ENCODE measurements at places on chromosomes 6 and 20.

DNA sequence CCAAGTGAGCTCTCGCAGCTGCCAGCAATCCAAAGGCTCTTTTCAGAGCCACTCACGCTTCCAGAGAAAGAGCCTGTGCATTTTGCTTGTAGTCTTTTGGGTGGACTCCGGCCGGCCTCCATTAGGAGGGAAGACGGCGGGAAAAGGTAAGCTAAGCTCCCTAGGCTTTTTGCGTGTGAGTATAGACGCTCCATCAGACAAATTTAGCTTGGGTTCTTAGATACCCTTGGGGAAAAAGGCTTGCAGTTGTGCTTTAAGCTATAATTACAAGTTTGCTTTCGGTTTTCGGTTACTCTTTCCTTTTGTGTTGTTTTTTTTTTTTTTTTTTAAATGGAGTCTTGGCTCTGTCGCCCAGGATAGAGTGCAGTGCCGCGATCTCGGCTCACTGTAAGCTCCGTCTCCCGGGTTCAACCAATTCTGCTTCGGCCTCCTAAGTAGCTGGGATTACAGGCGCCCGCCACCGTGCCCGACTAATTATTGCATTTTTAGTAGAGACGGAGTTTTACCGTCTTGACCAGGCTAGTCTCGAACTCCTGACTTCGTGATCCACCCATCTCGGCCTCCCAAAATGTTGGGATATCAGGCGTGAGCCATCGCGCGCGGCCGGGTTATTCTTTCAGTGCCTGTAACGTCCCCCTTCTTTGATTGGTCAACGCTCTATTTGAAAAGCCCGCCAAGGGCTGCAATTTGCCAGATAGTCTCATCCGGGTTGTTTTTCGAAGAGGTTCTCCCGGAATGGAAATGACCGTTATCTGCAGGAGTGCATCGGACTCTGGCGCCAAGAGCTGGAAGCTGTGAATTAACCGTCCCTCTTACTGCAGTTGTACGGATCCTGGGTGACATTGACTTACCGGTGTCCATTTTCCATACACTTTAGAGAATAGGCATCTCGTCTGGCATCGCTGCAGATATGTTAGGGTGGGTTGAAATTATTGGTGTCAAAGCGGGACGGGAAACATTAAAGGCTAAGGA lies 18.1 kb downstream of the OR2B2 start:
- peaks cover 34% of the 10 kb centered on the region for H3K27me3 ChIP-seq
- peaks cover 30% of the 10 kb centered on the region for H3K4me1 ChIP-seq
- H3K27ac ChIP-seq: no peak overlapping the region
- H3K4me3 ChIP-seq: no peak overlapping the region
- H3K36me3 ChIP-seq: no peaks in the 10 kb centered on the region

DNA sequence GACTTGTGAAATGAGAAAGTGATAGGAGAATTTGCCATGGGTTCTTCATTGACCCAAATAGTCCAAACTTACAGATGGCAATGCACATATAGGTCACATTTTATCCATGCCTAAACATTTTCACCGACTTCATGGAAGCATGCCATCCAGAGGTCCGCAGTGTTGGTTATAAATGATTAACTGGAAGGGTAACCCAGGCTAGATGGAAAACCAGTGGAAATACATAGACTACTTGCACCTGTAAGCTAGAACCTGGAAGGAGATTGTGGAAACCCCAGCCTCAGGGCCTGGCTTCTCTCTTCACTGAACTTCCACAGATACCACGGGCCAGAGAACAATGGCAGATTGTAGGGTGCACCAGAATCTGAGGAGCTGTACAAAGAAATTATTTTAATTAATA lies 103.8 kb upstream of the SYNDIG1 start:
- peaks cover 3% of the 10 kb centered on the region for H3K27me3 ChIP-seq
- H3K27ac ChIP-seq: no peak overlapping the region
- no peak overlapping the region for H3K4me3 ChIP-seq
- no peak for DNase-seq

GRCh38 chr6:7991536-7991935 lies 72.7 kb downstream of the BLOC1S5 start:
- no peak overlapping the region for H3K27ac ChIP-seq
- H3K4me3 ChIP-seq: no peak overlapping the region
- peaks cover 14% of the 10 kb centered on the region for H3K36me3 ChIP-seq
- no peaks in the 10 kb centered on the region for H3K4me1 ChIP-seq

- peak; percentile 70 for DNase-seq
- peaks cover 22% of the 10 kb centered on the region for H3K36me3 ChIP-seq
- H3K4me3 ChIP-seq: no peak overlapping the region
- H3K4me1 ChIP-seq: peaks cover 5% of the 10 kb centered on the region
- H3K27ac ChIP-seq: peak overlapping the region; percentile 6
Measured at GRCh38 chr6:32933661-32934085, 7.2 kb downstream of the HLA-DMB start.

- H3K4me1 ChIP-seq: peaks cover 2% of the 10 kb centered on the region
- H3K27me3 ChIP-seq: peaks cover 1% of the 10 kb centered on the region
Measured at GRCh38 chr20:49831770-49832631, 19.4 kb downstream of the SLC9A8 start.

DNA sequence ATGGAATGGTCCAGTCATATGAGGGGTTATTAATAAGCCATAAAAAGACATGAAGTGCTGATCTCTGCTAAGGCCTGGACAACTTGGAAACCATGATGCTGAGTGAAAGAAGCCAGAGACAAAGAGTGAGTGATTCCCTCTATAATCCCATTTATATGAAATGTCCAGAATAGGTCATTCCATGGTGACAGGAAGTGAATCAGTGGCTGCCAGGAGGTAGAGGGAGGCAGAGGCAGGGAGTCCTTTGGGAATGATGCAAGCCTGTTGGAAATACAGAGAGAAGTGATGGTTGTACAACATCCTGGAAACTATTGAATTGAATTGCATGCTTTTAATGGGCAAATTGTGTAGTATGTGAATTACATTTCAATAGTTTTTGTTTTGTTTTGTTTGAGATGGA lies 26.4 kb downstream of the ANKRD60 start:
- no peak overlapping the region for H3K4me3 ChIP-seq
- DNase-seq: no peak
- H3K36me3 ChIP-seq: no peaks in the 10 kb centered on the region
- H3K4me1 ChIP-seq: no peaks in the 10 kb centered on the region
- peaks cover 10% of the 10 kb centered on the region for H3K27me3 ChIP-seq

GRCh38 chr6:52616059-52616690 lies 39.3 kb upstream of the TRAM2 start:
- H3K4me3 ChIP-seq: no peak overlapping the region
- no peaks in the 10 kb centered on the region for H3K4me1 ChIP-seq
- no peak overlapping the region for H3K27ac ChIP-seq

DNA sequence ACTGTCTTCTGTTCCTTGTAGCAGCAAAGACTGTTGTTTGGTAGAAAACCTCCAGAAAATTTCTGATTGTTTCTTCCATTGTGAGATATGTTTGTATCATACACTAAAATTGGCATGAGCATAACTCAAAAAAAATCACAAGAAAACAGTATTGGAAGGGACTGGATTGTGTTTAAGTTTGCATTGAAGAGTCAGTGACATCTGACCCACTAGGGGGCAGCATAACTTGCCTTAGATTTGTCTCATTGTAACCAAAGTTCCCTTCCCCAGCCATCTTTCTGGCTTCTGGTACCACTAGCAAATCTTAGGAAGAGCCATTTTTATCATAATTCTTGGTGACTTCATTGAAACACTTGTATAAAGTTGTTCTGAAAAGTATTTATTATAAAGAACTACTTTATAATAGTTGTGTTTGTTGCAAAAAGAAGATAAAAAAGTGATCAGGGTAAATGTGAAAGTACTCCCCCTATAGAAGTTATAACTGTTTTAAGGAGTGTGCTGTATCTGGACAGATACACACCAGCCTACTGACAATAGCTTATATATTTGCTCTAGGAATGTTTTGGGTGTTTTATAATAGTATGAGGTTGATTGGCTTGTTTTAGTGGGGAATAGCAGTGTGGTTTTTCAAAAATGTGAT lies 7.7 kb downstream of the CSTF1 start:
- peak overlapping the region; percentile 76 for H3K27ac ChIP-seq
- DNase-seq: peak; percentile 64
- H3K4me1 ChIP-seq: peaks cover 6% of the 10 kb centered on the region
- H3K27me3 ChIP-seq: no peaks in the 10 kb centered on the region
- no peak overlapping the region for H3K4me3 ChIP-seq
- peaks cover 22% of the 10 kb centered on the region for H3K36me3 ChIP-seq

DNA sequence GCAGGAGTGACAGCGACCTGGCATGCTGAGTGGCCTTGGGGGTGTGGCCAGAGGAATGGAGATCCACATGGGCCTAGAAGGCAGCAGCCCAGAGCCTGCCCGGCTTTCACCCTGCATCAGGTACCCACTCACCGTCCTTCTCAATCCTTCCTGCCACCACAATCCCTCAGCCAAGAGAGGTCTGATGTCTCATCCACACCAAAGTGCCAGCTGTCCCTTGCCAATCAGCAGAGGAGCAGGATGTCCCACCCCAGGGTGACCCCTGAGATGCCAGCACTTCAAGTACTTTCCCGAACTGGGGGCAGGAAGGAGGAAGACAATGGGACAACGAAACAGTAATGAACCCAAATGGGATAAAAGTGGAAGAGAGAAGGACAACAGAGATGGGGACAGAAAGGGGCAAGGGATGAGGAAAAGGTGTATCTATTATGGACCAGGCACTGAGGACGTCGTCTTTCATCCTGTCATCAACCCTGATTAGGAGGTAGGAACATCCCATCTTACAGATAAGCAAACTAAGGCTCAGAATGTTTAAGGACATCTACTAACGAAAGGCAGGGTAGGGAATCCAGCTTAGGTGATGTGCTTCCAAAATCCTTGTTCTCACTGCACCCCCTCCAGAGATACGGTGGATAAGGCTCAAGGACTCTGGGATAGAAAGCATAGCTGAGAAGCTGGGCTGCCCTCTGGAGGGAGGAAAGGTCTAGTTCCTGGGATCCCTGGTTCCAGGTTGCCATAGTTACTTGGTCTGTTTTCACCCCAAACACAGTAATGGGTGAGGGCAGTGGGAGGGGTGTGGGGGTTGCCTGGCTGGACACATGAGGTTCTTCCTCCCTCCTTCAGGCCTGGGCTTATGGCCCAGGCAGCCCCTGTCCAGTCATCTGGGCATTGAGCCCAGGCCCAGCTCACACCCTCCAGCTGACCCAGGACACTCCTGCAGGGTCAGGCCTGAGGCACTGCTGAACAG lies 4.5 kb upstream of the TNXB start:
- DNase-seq: no peak
- H3K36me3 ChIP-seq: no peaks in the 10 kb centered on the region

- peaks cover 42% of the 10 kb centered on the region for H3K4me1 ChIP-seq
- H3K4me3 ChIP-seq: peak overlapping the region; percentile 95
- H3K36me3 ChIP-seq: no peaks in the 10 kb centered on the region
- peak; percentile 32 for DNase-seq
Measured at GRCh38 chr6:160992061-160992979, 751 bp downstream of the MAP3K4 start.

DNA sequence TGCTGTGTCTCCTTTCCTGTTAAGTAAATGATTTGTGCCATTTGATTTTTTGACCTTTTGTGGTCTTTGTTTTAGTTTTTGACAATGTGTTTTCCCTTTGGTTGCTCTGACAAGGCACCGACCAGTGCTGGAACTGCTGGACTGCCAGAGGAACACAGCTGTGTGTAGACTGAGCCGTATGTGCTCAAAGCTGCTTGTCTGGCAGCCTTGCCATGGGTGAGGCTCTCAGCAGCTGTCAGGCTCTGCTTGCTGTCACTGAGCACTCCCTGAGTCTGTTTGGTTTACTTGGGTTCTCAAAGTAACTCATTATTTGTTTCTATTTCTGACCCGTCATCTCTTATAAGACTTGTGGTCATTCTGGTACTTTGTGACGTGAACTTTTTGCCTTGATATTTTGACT lies 15.1 kb upstream of the SNRPB start:
- H3K27me3 ChIP-seq: no peaks in the 10 kb centered on the region
- H3K4me1 ChIP-seq: no peaks in the 10 kb centered on the region
- no peak overlapping the region for H3K4me3 ChIP-seq
- no peak for DNase-seq
- H3K27ac ChIP-seq: no peak overlapping the region

- no peak for DNase-seq
- peaks cover 87% of the 10 kb centered on the region for H3K4me1 ChIP-seq
- peak overlapping the region; percentile 67 for H3K4me3 ChIP-seq
- peaks cover 10% of the 10 kb centered on the region for H3K36me3 ChIP-seq
- peaks cover 2% of the 10 kb centered on the region for H3K27me3 ChIP-seq
- H3K27ac ChIP-seq: peak overlapping the region; percentile 61
Measured at GRCh38 chr6:15410752-15411151, 164.9 kb downstream of the JARID2 start.

DNA sequence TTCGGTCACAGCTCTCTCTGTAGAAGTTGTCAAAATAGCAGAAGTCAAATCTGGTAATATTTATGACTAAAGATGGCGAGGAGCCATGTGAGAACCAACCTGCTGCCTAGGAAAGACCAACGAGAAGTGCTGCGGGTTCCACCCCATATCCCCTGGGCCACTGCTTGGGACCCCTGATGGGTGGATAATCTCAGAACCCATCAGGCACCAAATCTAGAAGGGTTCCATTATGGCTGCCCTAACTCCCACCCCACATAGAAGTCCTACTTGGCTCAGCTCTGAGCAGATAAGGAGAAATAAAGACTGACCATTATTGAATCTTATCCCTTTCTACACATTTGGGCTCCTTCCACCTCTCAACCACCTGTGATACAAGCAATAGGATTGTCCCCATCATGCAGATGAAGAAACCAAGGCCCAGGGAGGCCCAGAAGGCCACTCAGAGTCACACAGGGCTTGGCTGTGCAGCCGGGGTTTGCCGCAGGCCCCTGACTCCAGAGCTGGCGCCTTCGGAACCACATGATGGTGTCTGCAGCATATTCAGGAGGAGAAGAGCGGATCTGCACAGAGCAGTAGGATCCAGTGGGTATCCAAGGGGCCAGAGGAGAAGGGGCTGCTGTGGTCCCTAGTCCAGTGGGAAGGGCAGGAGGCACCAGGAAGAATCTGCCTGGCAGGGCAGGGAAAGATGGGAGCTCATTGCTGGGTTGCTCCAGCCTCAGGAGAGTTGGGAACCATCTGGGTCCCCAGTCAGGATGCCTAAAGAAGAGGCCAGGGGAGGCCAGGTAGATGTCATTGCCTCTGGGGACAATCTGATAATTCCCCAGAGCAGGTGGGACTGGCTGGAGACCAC lies 9.6 kb upstream of the PCMTD2 start:
- H3K27ac ChIP-seq: no peak overlapping the region
- no peak for DNase-seq
- no peaks in the 10 kb centered on the region for H3K4me1 ChIP-seq
- H3K4me3 ChIP-seq: no peak overlapping the region
- H3K27me3 ChIP-seq: peaks cover 23% of the 10 kb centered on the region
- no peaks in the 10 kb centered on the region for H3K36me3 ChIP-seq

DNA sequence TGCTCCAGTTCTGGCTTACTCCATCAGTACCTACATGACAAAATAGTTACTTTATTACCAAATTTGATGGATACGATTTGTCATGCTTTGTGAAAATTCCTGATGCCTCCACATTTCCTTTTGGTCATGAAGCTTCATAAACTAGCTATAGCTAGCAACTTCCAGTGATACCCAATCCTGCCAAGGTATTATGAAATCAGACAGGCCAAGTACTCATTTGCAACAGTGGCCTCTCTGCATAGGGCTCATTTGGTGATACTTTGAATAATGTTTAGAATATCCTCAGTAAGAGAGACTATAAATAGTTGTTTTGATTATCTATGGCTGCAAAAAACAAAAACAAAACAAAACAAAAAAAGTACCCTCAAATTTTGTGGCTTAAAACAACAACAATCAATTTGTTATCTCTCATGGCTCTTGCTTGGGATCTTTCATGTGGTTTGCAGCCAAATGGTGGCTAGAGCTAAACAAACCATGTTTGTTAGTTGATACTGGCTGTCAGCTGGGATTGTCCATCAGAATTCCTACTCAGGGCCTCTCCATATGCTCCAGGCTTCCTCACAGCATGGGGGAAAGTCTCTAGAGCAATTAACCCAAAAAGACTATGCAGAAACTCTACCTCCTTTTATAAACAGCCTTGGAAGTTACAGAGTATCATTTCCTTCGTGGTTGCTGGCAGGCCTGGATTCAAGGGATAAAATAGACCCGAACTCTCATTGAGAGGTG lies 10.1 kb upstream of the PRL start:
- no peaks in the 10 kb centered on the region for H3K4me1 ChIP-seq
- H3K27me3 ChIP-seq: no peaks in the 10 kb centered on the region
- H3K27ac ChIP-seq: no peak overlapping the region
- H3K4me3 ChIP-seq: no peak overlapping the region
